ENCODE measurements at places on chromosomes 11 and 22.
A peak's percentile ranks its signal among the peaks of the same experiment; 100 is the strongest.

DNA sequence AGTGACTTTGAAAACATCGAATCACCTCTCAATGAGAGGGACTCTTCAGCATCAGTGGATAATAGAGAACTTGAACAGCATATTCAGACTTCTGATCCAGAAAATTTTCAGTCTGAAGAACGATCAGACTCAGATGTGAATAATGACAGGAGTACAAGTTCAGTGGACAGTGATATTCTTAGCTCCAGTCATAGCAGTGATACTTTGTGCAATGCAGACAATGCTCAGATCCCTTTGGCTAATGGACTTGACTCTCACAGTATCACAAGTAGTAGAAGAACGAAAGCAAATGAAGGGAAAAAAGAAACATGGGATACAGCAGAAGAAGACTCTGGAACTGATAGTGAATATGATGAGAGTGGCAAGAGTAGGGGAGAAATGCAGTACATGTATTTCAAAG, 65.8 kb downstream of the DKK3 start:
- DNase-seq = no peak

- DNase-seq = peak; percentile 32
These were observed 8.2 kb upstream of the SYT8 start for GRCh38 chr11:1826552-1827094.

- no peak for DNase-seq
These were observed 4.8 kb upstream of the PLA2G6 start for GRCh38 chr22:38186429-38186828.

DNA sequence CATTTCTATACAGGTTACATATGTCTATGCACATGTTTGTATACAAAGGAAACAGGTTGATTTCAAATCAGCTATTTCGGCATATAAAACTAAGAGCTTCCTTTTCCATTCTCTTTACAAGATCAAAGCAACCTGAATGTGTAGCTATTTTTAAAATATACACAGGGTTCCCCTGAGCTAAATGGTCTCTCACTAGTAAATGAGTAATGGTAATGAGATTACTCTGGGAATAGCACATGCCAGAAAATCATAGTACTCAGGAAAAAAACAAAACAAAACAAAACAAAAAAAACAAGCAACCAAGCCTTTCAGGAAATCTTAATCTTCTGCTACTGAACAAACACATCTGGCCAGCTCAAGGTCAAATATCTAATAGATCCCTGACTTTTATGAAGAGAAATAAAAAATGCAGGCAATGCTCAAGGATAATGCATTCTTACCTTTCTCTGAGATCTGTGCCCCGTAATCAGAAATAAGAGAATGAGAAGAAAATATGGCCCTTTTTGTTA, 156.6 kb upstream of the POU2AF2 start:
- no peak for DNase-seq

DNA sequence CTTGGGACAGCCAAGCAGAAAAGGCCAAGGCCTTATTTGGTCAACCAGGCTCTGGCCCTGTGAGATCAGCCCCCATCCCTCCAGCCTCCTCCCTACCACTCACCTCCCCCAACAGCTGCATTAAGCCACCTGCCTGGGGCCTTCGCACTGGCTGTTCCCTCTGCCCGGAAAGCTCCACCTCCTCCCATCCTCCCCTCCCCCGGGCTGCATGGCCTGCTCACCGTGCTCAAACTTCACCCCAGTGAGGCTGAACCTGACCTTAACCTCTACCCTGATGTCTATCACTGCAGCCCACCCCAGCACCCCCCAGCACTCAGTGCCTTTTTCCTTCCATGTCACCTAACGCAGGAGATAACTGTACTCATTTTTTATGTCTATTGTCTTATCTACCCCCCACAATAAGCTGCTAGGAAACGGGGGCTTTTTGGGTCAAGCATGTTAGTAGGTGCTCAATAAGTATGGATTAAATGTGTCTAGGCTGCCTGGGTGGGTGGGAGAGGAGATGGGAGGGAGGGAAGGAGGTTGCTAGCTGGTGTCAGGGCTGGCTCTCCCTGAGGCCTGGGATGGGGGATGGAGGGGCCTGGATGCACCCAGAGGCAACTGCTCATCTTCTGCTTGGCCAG, 912 bp downstream of the PTPRCAP start:
- no peak for DNase-seq
